ENCODE measurements at places on chromosomes 16 and 17.
A peak's percentile ranks its signal among the peaks of the same experiment; 100 is the strongest.

- no peak for DNase-seq
Observed at GRCh38 chr17:15893658-15894024, 51.3 kb upstream of the ADORA2B start.

GRCh38 chr16:27770271-27771196, 220.6 kb downstream of the KATNIP start:
- no peak for DNase-seq

- no peak for DNase-seq
Observed at GRCh38 chr16:68082629-68083238, 2.4 kb upstream of the NFATC3 start.

- DNase-seq: no peak
Observed at GRCh38 chr16:60261425-60261824, 1527.3 kb upstream of the GOT2 start.

- peak; percentile 10 for DNase-seq
Observed at GRCh38 chr16:80570106-80570478, 29.3 kb downstream of the DYNLRB2 start.

- no peak for DNase-seq
Observed at GRCh38 chr17:6666557-6666956, 15.0 kb downstream of the C17orf100 start.

DNA sequence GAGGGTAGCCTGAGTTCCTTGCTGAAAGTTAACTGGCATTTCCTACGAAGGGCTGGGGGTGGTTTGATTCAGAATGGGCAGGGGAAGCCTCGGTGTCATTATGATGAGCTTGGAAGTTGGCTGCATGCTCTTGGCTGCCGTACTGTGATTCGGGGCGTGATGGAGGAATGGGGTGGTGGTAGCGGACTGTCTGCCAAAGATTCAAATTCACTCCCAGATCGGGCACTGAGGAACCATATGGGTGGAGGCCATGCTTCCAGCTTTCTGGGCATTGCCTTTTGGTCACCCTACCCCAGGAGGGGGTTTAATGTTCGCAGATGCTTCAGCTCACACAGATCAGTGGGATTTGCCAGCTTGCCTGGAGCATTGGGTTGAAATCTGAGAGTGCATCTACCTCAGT, 492.8 kb upstream of the EEF2KMT start:
- no peak for DNase-seq

DNA sequence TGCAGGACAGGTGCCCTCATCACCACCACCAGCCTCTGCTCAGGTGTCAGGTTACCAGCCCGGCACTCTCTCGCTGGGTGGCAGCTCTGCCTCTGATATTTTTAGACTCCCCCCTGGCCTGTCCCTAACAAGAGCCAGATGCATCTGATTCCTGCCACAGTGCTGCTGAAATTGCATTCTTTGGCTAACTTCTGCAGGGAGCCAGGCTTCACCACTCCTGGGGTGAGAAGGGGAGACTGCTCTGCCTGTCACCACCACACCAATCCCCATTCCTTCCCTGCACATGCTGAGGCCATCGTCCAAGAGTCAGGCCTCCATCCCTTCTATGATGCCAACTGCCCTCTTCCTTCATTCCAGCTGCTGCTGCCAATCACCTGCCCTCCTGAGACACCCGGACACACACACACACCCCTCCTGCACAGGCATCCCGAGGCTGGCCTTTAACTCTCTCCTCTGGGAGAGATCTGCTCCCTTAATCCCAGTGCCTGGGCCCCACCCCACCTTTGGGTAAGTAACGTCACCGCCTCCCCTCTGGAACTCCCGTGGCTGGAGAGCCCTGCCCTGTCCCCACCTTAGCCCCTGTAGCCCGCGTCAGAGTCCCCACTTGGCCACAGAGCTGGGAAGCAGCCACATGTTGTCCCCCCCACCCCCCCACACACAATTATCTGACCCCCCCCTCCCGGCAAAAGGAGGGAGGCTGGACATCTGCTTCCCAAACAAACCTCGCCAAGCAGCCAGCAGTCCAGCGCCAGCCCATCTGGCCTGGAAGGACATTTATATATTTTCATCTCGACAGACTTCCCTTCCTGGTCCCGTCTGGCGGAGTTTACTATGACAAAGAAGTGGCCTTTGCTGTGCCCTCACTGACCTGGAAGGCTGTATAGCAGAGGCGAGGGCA, 2.8 kb downstream of the EMP2 start:
- DNase-seq: peak; percentile 22

DNA sequence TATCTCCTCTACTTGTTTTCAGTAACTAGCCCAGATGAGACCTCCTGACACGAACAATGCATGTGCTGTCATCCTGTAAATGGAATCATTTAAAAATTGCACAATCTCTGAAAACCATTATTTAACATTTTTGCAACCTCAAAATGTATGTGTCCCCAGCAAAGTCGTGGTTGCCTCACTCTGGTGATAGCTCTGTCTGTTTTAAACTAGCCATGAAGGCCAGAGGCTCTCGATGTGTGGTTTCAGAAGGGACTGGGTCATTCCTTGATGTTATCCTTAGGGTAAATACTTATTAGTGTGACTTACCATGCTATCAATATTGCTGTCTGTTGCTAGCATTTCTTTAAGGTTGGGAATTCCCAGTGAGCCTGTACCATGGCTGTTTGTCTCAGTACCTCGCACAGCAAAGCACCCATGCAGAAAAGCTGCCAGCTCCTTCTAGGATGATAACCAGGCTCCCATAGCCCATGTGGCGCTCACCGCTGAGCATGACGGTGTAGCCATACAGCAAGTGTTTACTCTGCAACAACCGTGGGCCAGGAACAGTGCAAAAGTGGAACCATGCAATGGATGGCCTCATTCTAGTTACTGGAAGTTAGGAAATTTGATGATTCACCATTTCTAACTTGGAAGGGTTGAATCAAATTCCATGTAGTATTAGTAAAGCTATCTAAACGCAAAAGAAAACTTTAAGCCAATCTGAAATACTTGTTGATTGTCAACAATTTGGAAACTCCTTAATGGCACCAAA, 2.9 kb upstream of the PGS1 start:
- DNase-seq: peak; percentile 90

- no peak for DNase-seq
Observed at GRCh38 chr16:529012-529575, 1.6 kb downstream of the CAPN15 start.

GRCh38 chr17:82105882-82106687, 8.0 kb upstream of the FASN start:
- DNase-seq: peak; percentile 54

DNA sequence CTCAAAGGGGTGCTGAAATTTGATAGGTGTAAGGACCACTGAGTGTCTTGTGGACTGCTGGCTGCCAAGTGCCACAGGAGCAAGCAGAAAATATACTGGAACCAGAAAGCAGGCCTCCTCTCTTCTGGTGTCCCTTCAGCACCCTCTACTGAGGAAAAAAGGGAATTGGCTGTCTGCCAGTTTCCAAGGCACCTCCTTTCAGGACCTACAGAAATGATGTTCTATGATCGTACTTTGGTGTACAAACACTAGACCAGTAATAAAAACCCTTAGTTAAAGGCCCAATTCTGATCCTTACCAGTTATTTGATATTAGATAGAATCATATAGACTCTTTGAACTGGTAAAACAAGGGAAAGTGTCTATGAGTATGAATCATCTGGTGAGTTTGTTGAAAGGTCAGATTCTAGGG, 35.8 kb upstream of the BCAS3 start:
- peak; percentile 88 for DNase-seq

- no peak for DNase-seq
Observed at GRCh38 chr16:74146643-74147042, 150.0 kb upstream of the PSMD7 start.

DNA sequence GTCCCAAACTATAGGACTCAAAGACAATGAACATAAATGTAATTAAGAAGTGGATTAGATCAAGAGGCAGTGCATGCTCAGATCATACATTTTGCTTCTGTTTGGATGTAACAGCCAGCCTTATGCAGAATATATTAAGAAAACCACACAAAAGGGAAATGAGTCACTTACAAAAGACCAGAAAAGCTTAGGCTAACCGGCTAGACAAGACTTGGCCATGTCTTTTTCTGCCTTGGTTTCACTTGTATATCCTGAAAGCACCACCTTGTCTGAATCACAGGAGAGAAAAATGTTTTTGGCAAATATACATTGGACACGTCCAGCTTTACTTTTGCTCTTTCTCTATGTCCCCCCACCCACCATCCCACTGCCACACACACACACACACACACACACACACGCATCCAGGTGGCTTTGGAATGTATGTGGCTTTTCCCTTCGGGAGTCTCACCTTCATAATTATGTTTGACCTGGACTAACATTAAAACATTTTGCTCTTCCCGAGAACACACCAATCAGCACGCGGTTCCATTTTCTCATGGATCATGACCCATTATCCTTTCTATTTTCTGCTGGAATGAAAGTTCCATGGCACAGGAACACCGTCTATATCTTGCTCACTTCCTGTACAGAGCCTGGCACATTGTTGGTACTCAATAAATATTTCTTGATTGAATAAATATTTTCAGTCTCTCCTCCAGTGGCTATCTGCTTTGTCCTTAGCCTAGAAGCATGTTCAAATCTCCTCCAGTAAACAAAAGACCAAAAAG, 64.6 kb downstream of the CDK5R1 start:
- DNase-seq: peak; percentile 82

- no peak for DNase-seq
Observed at GRCh38 chr17:48816438-48816773, 623 bp downstream of the TTLL6 start.
